ENCODE measurements at places on chromosomes 6 and 20.
A peak's percentile ranks its signal among the peaks of the same experiment; 100 is the strongest.

GRCh38 chr6:133992992-133993680, 40.1 kb downstream of the TBPL1 start:
- no peaks in the 10 kb centered on the region for H3K4me1 ChIP-seq
- no peak overlapping the region for H3K27ac ChIP-seq
- H3K4me3 ChIP-seq, result no peak overlapping the region
- peaks cover 4% of the 10 kb centered on the region for H3K36me3 ChIP-seq

GRCh38 chr6:150534553-150534952, 65.1 kb upstream of the PLEKHG1 start:
- no peaks in the 10 kb centered on the region for H3K4me1 ChIP-seq
- no peaks in the 10 kb centered on the region for H3K36me3 ChIP-seq
- DNase-seq, result no peak

GRCh38 chr20:37922016-37922415, 19.1 kb downstream of the VSTM2L start:
- no peaks in the 10 kb centered on the region for H3K4me1 ChIP-seq
- H3K36me3 ChIP-seq, result peaks cover 3% of the 10 kb centered on the region
- H3K27ac ChIP-seq, result no peak overlapping the region
- DNase-seq, result no peak
- H3K4me3 ChIP-seq, result no peak overlapping the region
- H3K27me3 ChIP-seq, result peaks cover 29% of the 10 kb centered on the region

DNA sequence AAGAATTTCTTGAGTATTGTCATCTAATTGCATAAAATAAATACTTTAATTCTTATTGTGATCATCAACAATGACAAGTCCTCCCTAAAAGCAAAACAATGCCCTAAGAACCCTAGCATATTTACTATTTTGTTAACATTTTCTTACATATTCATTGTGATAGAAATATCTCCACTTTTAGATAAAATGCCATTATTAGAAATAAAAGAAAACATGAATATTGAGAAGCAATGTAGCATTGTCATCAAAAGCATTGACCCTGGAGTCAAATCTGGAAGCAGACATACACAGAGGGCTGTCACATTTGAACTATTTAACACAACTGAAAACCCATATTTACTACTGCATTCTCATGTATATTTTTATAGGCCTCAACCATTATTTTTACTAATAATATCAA, 257.7 kb downstream of the SYNE1 start:
- H3K36me3 ChIP-seq, result peaks cover 24% of the 10 kb centered on the region
- H3K27me3 ChIP-seq, result no peaks in the 10 kb centered on the region
- no peak for DNase-seq
- no peak overlapping the region for H3K4me3 ChIP-seq
- H3K4me1 ChIP-seq, result peaks cover 14% of the 10 kb centered on the region

DNA sequence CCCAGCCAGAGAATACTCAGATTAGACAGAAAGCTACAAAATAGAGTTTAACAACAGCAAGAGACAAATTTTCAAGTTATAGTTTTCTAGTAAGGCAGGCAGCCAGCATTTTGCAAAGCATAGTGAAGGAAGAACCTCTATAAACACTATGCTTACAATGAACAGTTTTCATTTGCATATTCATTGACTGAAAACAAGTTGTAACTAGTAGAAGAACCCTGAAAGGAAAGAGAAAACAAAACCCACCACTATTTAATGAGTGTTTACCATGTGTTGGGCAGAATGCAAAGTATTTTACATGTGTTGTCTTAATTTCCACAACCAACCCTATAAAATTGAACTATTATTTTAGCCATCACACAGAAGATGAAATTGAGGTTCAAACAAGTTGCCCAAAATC, 196.1 kb downstream of the UBE3D start:
- DNase-seq, result no peak
- H3K4me1 ChIP-seq, result no peaks in the 10 kb centered on the region
- no peaks in the 10 kb centered on the region for H3K36me3 ChIP-seq
- H3K4me3 ChIP-seq, result no peak overlapping the region

DNA sequence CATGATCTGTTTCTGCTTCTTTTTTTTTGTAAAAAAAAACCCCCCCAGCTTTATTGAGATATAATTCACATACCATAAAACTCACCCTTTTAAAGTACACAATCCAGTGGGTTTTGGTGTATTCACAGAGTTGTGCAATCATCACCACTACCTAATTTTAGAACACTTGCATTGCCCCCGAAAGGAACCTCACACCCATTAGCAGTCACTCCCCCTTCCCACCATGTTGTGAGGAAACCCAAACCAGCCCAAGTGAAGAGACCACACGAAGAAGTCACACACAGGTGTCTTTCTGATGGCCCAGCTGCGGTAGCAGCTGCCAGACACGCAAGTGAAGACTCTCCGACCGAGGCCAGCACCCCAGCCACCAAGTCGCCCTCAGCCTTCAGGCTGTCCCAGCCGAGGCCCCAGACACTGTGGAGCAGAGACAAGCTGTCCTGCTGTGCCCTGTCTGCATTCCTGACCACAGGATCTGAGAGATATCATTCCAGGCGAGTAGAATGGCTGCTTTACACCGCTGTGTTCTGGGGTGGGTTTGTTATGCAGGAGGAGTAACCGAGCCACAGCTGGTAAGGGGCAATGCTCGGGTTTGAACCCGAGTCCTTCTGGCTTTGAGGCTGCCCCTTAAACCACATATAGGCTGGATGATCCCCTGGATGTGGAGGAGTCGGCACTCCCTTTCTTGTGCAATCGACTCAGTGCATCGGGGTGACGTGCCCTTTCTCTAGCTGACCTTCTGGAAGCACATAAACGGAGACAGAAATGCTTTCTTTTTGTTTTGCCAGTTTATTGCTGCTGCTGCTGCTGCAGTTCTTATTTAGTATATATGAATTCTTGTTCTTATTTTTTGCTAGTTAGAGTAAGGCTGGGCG, 59.1 kb upstream of the PTPN1 start:
- H3K4me3 ChIP-seq, result peak overlapping the region; percentile 3
- no peaks in the 10 kb centered on the region for H3K36me3 ChIP-seq
- peaks cover 92% of the 10 kb centered on the region for H3K27me3 ChIP-seq

- no peak overlapping the region for H3K27ac ChIP-seq
- no peaks in the 10 kb centered on the region for H3K4me1 ChIP-seq
- no peak overlapping the region for H3K4me3 ChIP-seq
Observed at GRCh38 chr6:23446469-23446967, 679.5 kb upstream of the NRSN1 start.

DNA sequence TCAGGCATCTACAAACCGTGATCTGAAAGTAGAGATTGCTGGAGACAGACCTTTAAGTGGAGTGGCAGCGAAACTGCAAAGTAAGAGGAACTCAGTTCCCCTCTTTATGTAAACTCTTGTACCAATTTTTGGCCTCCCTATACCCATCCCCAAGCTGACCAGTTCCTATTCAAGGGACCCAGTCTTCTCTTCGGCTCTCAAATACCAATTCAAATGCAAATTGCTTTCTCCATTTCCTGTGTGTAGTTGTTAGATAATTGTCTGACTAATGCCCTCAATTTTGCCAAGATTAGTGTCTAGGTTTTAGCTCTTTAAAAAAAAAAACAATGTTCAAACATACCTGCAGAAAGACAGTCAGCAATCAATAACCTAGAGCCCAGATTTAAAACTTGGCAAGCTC, 150.9 kb downstream of the EYA4 start:
- no peak for DNase-seq
- H3K27me3 ChIP-seq, result no peaks in the 10 kb centered on the region
- no peaks in the 10 kb centered on the region for H3K4me1 ChIP-seq
- H3K4me3 ChIP-seq, result no peak overlapping the region

GRCh38 chr6:85594197-85594930, 706 bp upstream of the SNX14 start:
- peaks cover 42% of the 10 kb centered on the region for H3K4me1 ChIP-seq
- H3K36me3 ChIP-seq, result peaks cover 18% of the 10 kb centered on the region
- no peaks in the 10 kb centered on the region for H3K27me3 ChIP-seq

GRCh38 chr6:132818404-132819359, 4.3 kb downstream of the RPS12 start:
- H3K27me3 ChIP-seq, result no peaks in the 10 kb centered on the region
- H3K36me3 ChIP-seq, result peaks cover 63% of the 10 kb centered on the region
- H3K4me3 ChIP-seq, result no peak overlapping the region
- DNase-seq, result no peak
- peaks cover 74% of the 10 kb centered on the region for H3K4me1 ChIP-seq

DNA sequence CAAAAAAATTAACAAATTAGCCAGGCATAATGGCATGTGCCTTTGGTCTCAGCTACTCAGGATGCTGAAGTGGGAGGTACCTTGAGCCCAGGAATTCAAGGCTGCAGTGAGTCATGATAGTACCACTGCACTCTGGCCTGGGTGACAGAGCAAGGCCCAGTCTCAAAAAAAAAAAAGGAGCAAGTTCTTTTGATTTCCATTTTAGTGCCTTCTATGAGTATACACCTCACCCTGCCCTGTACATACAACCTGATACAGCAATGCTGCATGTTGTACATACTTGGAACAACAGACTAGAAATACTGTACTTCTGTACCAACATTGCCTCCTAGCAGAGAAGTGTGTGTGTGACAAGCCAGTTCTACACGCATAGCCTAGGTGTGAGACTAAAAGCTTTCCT, 97.3 kb upstream of the CARMIL1 start:
- H3K27me3 ChIP-seq, result peaks cover 3% of the 10 kb centered on the region
- no peak overlapping the region for H3K4me3 ChIP-seq
- H3K27ac ChIP-seq, result no peak overlapping the region
- no peaks in the 10 kb centered on the region for H3K4me1 ChIP-seq

- DNase-seq, result no peak
- peaks cover 2% of the 10 kb centered on the region for H3K4me1 ChIP-seq
- no peak overlapping the region for H3K4me3 ChIP-seq
- no peak overlapping the region for H3K27ac ChIP-seq
Observed at GRCh38 chr6:169847901-169848311, 96.5 kb downstream of the ERMARD start.

- no peaks in the 10 kb centered on the region for H3K36me3 ChIP-seq
- H3K4me1 ChIP-seq, result no peaks in the 10 kb centered on the region
- no peak for DNase-seq
- no peak overlapping the region for H3K27ac ChIP-seq
- no peak overlapping the region for H3K4me3 ChIP-seq
Observed at GRCh38 chr6:42512579-42512978, 51.2 kb upstream of the UBR2 start.

GRCh38 chr6:45920819-45921511, 94.7 kb downstream of the CLIC5 start:
- no peak overlapping the region for H3K27ac ChIP-seq
- H3K4me3 ChIP-seq, result no peak overlapping the region
- no peak for DNase-seq

DNA sequence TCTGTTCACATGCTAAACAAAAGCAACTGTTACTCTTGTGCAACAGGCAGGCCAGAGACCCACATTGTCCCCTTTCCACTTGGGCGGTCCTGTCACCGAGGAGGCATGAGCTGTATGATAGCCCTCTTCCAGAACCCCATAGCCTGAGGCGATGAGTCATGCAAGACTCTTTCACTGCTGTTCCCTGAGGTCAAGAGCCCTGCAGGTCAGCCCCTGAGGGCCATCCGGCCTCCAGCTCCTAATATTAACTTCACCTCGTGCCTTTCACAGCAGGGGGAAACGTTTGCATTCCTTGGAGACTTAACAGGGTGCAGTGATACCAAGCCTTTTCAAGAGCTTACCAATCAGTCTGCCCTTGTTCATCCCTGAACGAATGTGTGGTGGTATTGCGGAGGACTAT, 253.3 kb upstream of the ECI2 start:
- no peak for DNase-seq
- H3K27me3 ChIP-seq, result peaks cover 10% of the 10 kb centered on the region
- H3K4me3 ChIP-seq, result no peak overlapping the region
- H3K4me1 ChIP-seq, result no peaks in the 10 kb centered on the region

DNA sequence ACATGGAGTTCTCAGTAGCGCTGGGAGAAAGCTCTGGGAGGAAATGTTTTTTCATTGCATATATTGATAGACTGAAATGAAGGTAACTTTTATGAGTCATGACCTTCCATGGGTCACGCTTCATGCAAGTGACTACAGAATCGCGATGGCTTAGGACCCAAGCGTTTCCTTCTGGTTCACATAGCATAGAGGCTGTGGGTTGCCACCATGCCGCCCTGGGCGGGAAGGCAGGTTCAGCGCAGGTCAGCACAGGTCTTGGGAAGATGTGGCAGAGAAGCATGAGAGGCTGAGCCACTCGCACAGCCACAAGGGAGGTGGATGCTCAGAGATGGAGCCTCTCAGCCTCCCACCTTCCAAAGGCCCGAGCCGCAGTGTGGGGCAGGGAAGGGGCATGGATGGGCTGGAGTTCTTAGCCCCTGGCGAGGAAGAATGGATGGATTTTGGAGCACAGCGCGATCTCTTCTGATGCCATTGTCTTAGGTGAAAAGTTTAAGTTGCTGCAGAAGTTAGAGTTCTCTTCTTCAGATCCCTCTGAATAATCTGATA, 219.5 kb downstream of the SMOC2 start:
- peaks cover 25% of the 10 kb centered on the region for H3K27me3 ChIP-seq
- no peak for DNase-seq

GRCh38 chr6:57109880-57110279, 19.9 kb downstream of the ZNF451 start:
- no peak overlapping the region for H3K27ac ChIP-seq
- H3K27me3 ChIP-seq, result no peaks in the 10 kb centered on the region
- no peak overlapping the region for H3K4me3 ChIP-seq
- peaks cover 57% of the 10 kb centered on the region for H3K4me1 ChIP-seq

DNA sequence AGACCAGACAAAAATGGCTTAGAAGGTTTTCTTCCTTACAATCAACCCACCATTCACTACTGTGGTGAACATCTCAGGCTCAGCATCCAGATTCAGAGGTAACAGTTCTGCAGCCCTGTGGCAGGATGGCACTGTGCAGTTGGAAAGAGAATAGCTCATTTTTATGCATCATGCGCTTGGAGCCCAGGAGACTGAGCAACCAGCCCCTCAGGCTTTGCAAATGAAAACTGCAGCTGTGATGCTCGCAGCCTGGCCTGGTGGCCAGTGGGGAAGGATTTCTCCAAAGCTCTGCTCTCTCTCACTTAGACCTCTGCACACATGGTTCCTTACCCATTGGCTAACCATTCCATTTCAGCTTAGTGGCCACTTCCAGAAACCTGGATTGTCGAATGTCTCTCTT, 45.8 kb downstream of the GABRR2 start:
- H3K4me3 ChIP-seq, result no peak overlapping the region
- H3K27me3 ChIP-seq, result peaks cover 17% of the 10 kb centered on the region
- peaks cover 1% of the 10 kb centered on the region for H3K36me3 ChIP-seq
- no peaks in the 10 kb centered on the region for H3K4me1 ChIP-seq
- no peak overlapping the region for H3K27ac ChIP-seq
- DNase-seq, result no peak

DNA sequence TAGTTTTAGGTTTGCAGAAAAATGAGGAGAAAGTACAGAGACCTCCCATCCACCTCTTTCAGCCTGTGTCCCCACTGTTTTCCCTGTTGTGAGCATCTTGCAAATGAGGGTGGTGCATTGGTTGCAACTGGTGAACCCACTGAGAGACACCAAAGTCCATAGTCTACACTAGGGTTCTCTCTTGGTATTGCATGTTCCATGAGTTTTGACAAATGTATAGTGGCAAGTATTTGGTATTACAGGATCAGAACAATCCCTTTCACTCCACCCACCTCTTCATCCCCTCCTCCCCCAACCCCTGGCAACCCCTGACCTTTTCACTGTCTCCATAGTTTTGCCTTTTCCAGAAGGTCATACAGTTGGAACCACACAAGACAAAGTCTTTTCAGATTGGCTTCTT, 20.1 kb downstream of the ZNF831 start:
- no peak for DNase-seq
- peaks cover 84% of the 10 kb centered on the region for H3K4me1 ChIP-seq
- H3K36me3 ChIP-seq, result peaks cover 11% of the 10 kb centered on the region
- H3K27ac ChIP-seq, result peak overlapping the region; percentile 16
- peak overlapping the region; percentile 53 for H3K4me3 ChIP-seq

- peaks cover 11% of the 10 kb centered on the region for H3K4me1 ChIP-seq
- peaks cover 36% of the 10 kb centered on the region for H3K27me3 ChIP-seq
- H3K36me3 ChIP-seq, result no peaks in the 10 kb centered on the region
- H3K27ac ChIP-seq, result no peak overlapping the region
- no peak overlapping the region for H3K4me3 ChIP-seq
- DNase-seq, result no peak
Observed at GRCh38 chr6:88008831-88009231, 38.8 kb upstream of the SPACA1 start.

Data from central memory CD8-positive, alpha-beta T cell (primary cell).